Stimulated activated CD4-positive, alpha-beta T cell treated with anti-CD3 and anti-CD28 coated beads, TNF-alpha, amount 100 ng/mL, for 48 hours (primary cell): ENCODE measurements at places on chromosomes 7 and 10.

DNA sequence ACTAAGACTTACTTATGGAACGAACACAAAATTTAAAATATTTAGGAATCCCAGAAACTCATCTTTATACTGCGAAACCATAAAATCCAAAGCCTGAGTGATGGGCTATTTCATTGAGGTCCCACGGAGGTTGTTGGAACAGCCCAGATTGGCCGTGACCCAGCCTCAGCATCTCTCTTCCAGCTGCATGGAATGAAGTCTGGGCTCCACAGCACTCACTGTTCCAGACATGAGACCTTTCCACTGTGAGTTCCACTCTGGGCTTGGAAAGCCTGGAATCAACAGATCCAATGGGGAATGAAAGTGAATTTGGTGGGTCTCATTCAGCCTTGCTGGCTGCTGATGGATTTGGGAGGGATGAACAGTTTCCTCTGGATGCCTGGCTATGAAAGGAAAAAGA is 184.9 kb downstream of the EMX2 start:
- no peak for DNase-seq

- no peak for DNase-seq
Measured at GRCh38 chr7:46791188-46791587, 790.7 kb downstream of the TNS3 start.

- DNase-seq, result no peak
Measured at GRCh38 chr7:4787947-4788626, 12.7 kb downstream of the AP5Z1 start.

DNA sequence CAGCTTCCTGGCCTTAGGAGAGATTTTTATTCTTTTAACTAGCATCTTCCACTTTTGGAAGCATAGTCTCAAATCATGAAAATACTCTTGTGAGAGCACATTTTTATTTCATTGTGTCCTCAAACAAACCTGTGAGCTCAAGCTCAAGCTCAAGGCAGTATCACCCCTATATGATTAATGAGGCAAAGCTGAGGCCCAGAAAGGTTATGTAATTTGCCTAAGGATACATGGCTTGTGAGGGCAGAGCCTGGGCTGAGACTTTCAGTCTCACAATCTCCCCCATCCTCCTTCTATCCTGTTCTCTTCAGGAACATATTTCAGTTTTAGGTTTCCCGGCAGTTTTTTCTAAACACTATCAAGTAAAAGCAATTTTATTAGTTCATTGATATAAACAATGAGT is 359.5 kb downstream of the PTEN start:
- DNase-seq, result no peak

GRCh38 chr10:65430979-65431378 is 1494.9 kb upstream of the LRRTM3 start:
- no peak for DNase-seq

DNA sequence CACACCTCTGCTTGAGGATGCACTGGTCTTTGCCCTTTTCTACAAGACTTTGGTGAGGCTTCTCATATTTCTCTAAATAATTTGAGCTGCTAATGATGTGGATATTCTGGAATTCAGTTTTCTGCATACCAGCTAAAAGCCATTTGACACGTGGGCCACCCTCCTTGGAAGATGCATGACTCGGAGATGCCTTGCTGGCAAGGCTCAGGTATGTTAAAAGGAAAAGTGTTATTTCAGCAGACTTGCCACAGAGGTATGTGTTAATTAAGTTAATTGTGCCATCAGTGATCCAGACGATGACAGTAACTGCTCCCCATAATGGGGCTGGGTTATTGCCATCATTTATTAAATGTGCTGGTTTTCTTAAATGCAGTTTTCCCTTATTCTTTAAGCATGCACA is 8.8 kb upstream of the GFRA1 start:
- no peak for DNase-seq

GRCh38 chr7:80127412-80128160 is 7.0 kb upstream of the GNAI1 start:
- DNase-seq, result no peak

DNA sequence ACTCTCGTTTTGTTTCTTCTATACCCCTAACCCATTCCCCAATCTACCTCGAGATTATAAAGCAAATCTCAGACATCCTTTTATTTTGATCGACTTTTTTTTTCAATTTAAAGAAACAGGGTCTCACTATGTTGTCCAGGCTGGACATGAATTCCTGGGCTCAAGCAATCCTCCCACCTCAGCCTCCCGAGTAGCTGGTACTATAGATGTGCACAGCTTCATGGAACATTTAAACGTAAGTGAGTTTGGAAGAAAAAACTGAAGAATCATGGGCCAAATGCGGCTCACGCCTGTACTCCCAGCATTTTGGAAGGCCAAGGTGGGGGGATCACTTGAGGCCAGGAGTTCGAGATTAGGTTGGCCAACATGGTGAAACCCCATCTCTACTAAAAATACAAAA is 96.0 kb downstream of the UPF2 start:
- no peak for DNase-seq

DNA sequence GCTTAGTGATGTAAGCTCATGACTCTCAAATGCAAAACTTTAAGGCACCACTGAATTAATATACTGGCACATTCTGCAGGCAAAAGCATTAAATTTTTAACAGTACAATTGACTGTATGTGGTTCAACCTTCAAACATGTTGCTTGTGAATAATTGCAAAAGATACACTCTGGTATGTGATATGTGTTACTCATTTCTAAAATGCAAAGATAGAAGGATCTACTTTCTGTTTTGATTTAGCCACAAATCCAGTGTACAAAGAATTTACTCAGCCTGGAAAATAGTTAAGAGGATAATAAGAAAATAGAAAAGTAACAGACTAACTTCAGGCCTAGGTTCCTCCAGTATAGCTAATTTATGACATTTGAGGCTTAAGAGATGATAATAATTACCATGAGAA is 66.6 kb upstream of the NOBOX start:
- no peak for DNase-seq

DNA sequence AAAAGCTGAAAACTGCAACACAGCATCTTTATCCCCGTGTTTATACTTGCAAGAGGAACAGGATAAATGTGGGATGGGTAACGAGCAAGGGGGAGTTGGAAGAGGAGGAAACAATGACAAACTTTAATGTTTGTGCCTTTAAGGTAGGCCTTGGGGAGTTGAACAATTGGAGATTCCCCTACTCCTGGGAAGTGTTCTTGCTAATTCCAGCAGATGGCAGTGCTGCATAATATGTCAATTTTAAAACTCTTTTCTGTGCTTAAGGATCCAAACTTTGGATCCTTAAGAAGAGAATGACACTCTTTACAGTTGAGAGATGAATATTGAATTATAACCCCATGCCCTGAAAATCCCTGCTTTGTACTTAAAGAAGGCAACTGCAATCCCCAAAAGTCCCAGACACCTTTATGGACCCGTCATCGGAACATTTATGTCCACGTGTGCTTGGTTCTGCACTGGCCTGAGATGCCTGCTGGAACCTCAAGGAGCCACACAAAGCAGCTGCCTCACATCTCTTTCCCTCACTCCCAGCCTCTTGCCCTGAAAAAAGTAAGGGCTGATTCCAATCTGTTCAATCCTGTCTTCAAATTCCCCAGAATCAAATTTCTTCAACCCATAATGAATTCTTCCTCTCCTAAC is 12.0 kb downstream of the IFIT5 start:
- no peak for DNase-seq

DNA sequence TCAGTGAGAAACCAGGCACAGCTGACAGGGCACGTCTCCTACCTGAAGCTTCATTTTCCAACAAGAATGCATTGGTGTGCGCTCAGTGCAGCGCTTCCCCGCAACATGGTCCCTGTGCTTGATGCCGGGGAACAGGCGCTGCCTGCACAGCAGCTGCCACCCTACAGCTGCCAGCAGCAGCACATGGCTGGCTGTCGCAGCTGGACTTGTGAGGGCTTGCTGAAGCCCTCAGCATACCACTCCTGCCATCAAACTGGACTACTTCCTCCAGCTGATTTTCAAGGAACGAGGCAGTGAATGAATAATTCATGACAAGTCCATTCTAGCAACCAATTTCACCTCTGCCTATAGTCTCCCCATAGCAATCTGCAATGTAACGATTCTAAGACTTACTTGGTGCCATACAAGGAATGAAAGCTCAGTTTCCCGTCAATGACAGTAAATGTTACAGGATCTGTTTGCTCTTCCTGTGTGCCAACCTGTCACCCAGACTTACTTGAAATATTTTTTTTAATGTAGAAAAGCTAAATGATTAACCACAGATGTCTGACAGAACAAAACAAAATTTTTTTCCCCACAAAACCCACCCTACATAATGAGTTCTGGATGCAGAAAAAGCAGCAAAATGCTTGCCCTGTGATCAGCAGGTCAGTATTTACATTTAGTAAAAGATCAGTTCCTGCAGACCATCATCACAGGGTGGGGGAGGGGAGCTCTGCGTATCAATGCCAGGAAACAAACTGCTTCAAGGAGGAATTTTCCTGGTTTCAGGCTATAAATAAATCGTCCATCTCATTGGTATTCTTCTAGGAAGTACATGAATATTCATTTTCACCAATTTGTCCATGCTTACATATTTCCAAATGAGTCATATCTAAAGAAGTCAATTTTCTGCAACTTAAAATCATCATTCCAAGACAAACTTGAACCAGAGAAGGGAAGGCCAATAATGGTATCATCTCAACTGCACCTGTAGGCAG is 140.6 kb downstream of the ALOX5 start:
- DNase-seq, result no peak

GRCh38 chr7:4607311-4607729 is 74.8 kb upstream of the FOXK1 start:
- DNase-seq, result no peak

DNA sequence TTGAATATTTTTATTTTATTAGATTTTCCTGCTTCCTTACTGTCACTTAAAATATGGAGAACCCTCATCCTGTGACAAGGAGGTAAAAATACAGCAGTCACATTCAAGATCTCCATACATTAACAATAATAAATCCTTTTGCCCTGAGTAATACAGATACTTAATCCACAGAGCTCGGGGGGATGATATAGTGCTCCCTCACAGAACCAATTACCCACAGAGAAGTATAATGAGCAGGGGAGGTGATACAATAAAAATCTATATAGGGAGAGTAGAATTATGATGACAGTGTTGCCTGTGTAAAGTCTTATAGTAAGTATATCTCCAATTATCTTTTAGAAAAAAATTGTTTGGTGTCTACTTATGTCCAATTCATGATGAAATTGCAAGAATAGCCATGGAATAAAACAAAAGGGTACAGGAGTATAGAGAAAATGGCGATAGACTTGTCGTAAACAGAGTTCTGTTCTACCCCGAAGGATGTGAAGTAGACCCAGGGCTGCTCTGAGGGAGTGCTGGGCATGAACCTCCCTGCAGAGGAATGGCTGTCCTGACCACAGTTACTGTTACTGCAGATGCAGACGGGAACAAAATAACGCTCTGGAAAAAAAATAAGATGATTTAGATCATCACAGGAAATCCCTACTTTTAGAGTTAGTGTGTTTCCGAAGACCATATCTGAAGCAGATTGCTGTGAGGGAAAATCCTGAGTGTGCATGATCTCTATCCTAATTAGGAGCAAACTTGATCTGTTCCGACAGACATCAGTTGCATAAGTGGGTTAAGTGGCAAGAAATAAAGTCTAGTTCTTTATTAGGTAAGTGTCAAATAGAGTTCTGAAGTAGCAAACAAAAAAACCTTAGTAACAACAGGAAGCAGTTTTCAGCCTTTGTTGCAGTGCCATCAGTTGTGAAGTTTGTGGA is 123.7 kb downstream of the KAT6B start:
- DNase-seq, result no peak

- no peak for DNase-seq
Measured at GRCh38 chr10:118851062-118852035, 96.6 kb upstream of the CACUL1 start.

DNA sequence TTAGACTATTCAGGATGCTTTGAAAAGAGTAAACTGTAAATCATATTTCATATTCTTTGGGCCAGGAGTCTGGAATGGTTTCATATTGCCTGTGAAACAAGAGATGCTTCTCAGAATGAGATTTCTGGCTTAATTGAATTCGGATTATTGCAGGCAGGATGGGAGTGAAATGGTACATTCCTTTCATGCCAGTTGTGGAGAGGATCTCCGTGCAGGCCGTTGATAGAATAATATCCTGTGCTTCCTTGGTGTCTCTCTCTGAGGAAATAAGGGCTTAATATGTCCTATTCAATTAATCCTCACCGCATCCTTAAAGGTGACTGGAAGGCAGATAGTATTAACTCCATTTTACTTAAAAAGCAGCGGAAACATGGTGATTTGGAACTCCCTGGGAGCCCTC is 56.6 kb downstream of the CUX1 start:
- DNase-seq, result no peak

DNA sequence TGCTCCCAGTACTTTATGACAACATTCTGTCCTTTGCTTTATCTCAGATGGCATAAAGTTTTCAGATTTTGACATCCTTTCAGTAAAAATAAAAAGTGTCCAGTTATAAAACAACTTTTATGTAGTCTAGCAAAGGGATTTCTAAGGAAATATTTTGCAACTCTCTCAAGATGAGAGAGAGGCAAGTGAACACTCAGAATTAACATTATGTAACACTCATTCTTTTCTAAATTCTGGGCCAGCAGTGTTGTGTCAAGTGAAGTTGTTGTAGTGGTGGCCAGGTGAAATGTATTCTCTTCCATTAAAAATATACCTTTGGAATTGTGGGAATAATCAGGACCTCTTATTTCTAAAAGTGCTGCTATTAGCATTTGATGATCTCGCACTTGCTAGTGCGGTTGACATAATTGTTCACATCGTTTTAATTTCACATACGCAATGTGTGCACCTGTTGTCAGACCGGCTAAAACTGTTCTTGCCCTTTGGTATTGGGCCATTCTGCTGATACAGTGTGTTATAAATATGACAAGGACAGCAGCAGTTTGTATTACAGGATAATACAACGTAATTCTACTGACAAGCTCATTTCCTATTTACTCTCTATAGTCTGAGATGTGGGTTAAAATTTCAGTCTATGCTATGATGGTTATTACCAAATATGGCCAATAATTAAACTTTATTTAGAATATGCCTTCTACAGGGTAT is 23.8 kb downstream of the CPED1 start:
- DNase-seq, result no peak

DNA sequence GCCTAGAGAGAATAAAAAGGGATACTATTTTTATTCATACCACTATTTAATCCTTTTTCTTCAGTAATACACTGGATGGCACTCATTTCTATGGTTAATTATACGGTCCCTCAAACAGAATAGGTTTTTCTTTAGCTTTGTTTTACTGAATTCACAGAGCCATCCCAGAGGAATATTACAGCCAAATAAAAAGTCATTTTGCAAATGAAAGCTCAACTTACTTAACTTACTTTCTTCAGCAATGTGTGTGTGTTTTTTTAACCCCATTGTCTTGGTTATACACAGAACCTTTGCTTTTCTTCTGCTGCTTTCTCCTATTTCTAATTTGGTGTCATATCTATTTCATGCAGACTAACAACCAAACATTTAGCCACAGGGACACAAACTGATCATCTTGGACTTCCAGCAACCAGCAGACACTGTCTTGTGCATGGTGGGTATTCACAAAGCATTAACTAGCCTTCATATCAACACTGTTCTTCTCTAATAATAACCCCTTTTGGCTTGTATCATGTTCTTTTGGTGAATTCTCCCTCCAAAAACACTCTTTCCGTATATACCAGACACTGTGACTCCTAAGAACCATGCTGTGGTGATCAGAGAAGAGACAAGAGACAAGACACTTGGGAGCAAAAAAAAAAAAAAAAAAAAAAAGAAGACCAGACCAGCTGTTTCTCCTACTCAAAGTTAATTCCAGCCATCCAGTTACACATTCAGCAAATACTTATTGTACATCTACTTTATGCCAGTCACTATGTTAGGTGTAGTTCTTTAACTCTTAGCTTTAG is 40.4 kb downstream of the PIP4K2A start:
- no peak for DNase-seq

- no peak for DNase-seq
Measured at GRCh38 chr7:1197997-1198625, 34.6 kb upstream of the UNCX start.
